Left forelimb (tissue), 1 donor: ENCODE measurements at places on chromosomes 6 and 20.

DNA sequence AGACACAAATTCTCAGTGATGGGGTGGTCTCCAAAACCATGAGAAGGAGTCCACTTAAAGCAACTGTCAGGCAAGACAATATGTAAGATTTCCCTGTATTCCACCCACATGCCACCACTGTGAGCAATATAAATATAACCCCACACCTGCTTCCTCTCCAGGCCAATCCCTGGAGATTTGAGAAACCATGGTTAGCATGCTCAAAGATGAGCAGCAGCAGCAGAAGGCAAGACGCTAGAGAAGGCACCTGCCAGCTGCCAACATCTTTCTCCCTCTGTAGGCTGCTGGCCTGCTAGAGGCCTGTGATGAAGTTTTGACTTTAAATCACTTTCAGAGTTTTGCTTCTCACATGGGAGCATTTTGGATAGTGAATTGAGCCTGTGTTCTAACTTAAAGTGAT, 7.9 kb upstream of the SOD2 start:
- no peak for DNase-seq

- DNase-seq: peak; percentile 56
Observed at GRCh38 chr6:169250660-169251059, 3.0 kb downstream of the THBS2 start.

- DNase-seq: peak; percentile 31
Observed at GRCh38 chr6:6685249-6686040, 96.9 kb downstream of the LY86 start.

- DNase-seq: no peak
Observed at GRCh38 chr6:147821295-147821897, 312.9 kb downstream of the SAMD5 start.

DNA sequence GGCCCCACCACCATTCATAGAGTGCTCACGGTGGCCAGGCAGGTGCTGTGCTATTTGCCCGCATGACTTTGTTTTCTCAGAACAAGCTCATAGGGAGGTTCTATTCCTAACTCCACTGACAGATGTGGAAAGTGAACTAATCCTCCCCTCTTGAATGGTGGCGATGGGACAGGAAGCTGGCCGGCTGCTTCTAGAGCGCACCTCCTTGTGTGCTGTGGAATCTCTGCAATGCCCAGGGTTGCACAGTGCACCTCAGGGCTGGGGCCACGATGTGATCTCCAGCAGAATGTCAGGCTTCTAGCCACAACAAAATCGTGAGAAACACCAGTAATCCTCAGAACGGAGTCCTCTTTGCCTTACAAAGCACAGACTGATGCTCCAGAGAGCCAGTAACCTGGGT, 53.8 kb upstream of the SLC22A23 start:
- no peak for DNase-seq

DNA sequence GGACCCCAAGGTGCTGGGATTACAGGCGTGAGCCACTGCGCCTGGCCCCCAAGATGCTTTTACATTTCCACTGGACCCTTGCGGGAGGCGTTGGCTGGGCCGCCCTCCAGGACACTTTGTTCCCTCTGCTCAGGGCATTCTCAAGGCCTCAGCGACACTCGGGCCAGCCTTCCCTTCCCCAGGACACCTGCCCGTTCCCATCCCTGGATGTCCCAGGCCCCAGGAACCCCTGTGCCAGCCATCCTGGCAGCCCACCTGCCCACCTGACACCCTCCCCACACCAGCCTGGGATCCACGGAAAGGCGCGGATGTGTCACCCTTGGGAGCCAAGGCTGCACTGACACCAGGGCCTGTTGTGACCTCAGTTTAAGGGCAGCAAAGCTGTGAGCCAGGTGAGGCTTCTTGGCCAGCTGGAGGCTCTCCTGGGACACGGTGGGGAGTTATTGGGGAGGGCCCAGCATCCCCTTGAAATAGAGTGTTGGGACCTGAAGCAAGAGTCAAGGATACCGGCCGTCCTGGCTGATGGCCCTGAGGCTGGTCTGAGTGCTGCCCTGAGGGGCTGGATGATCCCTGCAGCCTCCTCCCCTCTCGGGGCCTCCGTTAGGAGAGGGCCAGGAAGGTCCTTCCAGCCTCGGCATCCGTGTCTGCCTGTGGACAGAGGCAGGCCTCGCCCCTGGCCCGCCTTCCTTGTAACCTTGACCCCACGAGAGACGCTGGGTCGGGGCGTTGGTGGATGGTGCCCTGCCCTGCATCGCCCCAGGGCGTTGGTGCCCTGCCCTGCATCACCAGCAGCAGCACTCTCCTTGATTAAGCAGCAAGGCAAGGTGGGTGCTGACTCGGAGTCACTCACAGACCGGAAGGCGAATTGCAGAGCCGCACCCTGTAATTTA, 84.2 kb upstream of the BHLHE23 start:
- peak; percentile 34 for DNase-seq

DNA sequence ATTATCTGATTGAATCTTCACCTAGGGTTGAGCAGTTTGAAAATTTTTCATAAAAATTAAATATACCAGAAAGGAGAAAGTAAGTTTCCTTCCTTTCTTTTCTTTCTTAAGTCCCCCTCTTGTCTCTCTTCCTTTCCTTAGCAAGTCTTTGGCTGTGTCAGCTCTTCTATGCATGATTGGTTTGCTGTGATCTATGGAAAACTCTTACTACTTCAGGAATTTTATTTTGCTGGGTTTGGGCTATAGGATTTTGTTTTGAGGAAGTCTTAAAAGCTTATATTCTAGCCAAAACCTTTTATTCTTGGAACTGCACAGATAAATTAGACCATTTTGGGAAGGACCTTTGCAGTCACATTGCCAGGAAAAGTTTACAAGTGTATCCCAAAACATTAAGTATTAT, 173.4 kb upstream of the CITED2 start:
- DNase-seq: no peak

DNA sequence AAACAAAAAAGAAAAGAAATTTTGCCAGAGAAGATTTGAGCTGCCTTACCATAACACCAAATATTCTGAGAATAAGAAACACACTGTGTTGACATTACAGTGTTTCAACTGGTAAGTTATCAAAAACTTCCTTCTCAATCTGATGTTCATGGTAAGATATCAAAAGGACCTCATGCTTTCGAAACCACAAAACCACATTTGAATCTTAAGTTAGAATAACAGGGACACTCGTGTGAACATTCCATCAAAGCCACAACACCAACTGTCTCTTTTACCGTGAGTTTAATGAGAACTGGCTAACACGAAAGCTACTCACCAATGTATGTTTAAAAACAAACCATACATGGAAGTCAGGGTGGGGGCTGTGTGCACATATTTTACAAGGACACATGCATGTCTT, 73.0 kb upstream of the OPRM1 start:
- no peak for DNase-seq

- no peak for DNase-seq
Observed at GRCh38 chr6:106199331-106199730, 113.2 kb downstream of the PRDM1 start.

GRCh38 chr6:35590622-35591066, 77.9 kb upstream of the TULP1 start:
- DNase-seq: no peak

DNA sequence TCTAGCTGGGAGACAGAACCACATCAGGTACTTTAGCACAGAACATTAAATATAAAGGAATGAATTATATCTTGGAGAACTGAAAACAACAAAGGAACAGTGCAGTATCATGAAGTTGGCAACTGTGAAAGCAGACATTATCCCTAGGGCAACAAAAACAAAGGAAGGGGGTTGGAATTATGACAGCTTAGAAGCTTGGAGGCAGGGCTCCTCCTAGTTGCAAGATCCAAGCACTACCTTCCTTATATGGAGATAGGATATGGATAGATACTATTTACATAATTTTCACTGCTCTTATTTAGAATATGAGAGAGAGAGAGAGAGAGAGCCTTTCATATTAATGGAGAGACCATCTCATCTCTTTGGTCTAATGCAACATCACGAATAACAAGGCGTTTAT, 27.0 kb downstream of the TMEM14A start:
- DNase-seq: no peak

GRCh38 chr6:27518881-27519795, 46.2 kb upstream of the ZNF184 start:
- peak; percentile 85 for DNase-seq

DNA sequence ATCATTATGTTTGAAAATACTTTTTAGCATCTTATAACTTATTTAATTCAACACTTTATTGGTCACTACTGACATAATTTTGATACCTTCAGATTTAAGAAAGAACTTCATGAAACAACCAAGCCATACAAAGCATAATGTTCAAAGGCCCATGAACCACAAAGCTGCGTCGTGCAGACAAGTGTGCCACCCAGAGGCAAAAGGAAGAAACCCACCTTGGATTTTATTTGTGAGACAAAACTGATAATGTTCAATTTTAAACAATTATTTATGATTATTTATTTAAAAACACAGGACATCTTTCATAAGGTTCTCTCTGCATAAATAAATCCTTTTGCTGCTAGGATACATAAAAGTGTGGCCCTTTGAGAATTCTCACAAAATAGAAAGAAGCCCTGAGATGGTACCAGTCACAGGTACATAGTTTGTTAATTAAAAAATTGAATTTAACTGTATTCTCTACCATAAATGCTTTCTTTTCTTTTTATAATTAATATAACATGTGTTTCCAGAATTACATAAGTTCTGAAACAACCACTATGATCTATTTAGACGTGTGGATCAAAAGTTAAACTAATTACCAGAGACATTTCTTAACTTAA, 143.7 kb downstream of the RALGAPA2 start:
- no peak for DNase-seq

DNA sequence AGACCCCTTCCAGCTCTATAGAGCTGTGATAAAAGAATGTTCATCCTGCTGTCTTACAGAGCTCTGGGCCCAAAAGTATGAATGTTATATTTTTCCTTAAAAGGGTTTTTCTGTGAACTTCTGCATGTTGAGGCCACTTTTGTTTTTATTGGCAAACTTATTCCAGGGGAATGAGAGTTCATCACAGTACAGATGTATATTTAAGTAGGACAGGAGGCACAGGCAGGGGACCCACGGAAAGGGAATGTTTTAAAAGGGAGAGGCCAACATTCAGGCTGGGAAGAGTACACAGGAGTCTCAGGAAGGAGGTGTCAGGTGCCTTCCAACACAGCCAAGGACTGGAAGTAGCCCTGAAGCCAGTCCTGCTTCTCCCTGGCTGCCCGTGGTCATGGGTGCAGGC, 148.4 kb downstream of the EYA2 start:
- no peak for DNase-seq

DNA sequence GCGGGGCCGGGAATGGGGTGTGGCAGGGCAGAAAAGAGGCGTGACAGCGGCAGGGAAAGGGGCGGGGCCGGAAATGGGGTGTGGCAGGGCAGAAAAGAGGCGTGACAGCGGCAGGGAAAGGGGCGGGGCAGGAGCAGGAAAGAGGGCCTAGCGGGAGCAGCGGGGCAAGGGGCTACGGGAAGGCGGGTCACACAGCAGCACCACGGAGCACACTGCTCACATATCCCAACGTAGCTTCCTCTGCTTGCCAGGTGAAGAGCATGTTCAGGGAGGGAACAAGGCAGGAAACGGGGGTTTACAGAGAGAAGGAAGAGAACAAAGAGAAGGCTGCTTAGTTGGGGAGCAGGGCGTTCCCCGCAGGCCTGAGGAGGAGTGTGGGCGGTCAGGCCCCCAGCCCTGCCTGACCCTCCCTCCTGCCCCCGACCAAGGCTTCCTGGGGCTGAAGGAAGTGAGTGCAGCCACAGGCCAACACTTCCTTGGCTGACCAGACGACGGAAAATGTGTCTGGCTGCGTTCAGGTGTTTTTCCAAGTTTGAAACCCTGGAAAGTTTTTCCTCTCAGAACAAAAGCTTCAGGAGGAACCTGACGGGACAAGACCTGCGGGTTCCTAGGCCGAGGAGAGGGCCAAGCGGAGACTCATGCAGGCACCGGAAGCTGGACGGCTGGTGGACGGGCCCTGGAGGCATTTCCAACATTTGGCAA, 13.8 kb downstream of the UCKL1 start:
- DNase-seq: no peak

DNA sequence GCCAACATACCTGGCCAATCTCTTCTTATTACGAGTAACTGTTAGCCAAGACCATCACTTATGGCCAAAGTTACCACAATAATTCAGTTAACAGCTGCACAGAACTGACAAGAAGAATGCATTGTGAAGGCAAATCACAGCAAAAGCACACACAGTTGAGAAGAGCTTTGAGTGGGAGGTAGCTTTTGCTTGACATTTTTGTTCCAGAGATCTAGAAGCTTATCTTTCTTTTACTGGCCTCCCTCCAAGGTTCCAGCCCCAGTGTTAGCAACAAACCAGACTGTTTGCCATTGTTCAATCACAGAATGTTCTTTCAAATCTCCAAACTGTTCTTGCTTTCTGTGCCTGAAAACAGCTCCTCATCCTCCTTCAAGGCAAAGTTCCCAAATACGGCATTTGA, 35.9 kb upstream of the IRAK1BP1 start:
- DNase-seq: no peak

- DNase-seq: no peak
Observed at GRCh38 chr6:25869840-25870239, 4.2 kb downstream of the SLC17A3 start.

DNA sequence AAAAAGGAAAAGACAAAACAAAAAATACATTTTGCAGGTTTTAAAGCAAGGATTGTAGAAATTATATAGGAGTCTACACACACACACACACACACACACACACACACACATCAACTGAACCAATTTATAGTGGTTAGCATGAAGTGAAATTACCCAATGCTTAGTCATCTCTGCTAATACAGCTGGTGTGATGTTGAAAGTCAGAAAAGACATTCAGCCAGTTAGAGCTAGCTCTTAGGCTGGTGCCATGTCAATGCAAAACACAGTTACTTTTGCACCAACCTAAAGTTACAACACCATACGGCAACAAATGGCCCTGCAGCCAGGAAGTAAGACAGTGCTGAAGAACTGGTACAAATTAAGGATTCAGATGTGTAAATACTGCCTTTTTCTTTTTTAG, 15.2 kb downstream of the FAM210B start:
- DNase-seq: no peak

DNA sequence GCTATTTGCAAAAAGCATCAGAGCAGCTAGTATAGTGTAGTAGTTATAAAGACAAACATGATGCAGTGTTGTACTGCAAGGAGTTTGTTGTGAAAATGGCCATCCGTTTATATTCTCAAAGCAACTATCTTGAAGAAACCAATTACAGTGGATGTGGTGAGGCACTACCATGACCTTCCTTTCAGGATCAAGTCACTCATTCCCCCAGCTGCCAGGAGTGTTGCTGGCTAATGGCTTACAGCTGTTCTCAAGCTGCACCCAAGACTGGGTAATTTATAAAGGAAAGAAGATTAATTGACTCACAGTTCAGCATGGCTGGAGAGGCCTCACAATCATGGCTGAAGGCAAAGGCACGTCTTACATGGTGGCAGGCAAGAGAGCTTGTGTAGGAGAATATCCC, 29.0 kb downstream of the ADGRF4 start:
- DNase-seq: no peak

- no peak for DNase-seq
Observed at GRCh38 chr6:98971303-98971702, 23.6 kb upstream of the FBXL4 start.

- no peak for DNase-seq
Observed at GRCh38 chr6:146595972-146596731, 2.6 kb upstream of the ADGB start.

- no peak for DNase-seq
Observed at GRCh38 chr6:76682842-76683241, 610.4 kb upstream of the IMPG1 start.
